Mesothelial cell of epicardium (in vitro differentiated cells): ENCODE measurements at places on chromosomes 13 and 19.

- no peak for DNase-seq
Observed at GRCh38 chr19:19578252-19578651, 40.2 kb downstream of the CILP2 start.

- DNase-seq: no peak
Observed at GRCh38 chr13:20466371-20466770, 59.3 kb downstream of the CRYL1 start.

DNA sequence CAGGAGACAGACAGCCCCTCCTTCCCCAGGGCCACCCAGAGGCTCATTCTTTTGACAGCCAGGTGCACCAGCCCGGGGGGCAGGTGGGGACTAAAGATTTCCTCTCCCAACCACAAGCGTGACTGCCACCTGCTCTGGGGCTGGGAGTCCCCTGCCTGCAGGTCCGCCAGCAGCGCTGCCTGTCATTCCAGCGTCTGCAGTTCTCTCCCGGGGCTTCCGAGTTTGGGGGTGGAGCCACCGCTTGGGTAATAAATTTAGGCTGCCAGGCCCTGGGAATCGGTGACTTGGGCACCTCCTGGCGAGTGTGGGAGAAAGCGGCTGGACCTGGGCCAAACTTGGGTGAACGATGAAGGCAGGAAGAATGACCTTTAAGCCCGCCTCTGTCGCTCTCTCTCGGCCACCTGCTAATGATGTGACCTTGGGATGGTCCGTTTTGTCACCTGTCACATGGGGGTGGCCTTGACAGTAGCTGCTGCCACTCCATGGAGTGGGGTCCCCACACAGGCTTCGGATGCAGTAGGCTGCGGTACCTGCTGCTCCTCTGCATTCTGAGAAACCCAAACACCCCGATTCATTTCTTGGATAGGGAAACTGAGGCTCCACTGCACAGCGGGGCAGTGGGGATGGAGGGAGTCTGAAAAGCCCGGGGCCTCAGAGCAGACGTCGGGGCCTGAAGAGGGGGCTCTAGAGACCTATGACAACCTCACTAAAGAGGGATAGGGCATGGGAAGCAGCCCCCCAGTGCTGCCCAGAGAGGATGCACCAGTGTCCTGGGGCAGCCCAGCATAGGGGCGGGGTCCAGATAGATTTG is 12.8 kb downstream of the FUT6 start:
- peak; percentile 56 for DNase-seq

DNA sequence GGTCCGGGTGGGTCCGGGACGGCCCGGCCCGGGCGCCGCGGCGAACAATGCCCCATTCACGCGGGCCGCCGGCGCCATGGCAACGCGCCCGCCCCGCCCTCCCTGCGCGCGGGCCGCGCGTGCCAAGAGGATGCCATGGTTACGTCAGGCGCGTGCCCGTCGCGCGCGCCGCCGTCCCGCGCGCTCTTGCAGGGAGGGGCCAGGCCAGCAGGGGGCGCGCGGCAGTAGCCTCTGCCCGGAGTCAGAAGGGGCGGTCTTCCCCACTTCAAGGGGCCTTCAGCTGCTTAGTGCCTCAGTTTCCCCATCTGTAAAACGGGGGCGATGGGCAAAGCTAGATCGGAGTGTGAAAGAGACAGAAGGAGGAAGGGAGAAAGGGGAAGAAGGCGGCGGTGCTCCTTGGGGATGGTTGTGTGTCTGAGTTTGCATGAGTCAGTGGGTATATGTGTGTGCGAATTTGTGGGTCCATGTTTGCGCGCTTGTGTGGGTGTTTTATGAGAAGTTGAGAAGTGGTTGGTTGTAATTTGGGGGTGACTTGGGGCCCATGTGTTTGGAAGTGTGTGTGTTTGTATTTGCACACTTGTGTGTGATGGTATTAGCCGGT is 11.6 kb upstream of the NFIX start:
- peak; percentile 80 for DNase-seq

DNA sequence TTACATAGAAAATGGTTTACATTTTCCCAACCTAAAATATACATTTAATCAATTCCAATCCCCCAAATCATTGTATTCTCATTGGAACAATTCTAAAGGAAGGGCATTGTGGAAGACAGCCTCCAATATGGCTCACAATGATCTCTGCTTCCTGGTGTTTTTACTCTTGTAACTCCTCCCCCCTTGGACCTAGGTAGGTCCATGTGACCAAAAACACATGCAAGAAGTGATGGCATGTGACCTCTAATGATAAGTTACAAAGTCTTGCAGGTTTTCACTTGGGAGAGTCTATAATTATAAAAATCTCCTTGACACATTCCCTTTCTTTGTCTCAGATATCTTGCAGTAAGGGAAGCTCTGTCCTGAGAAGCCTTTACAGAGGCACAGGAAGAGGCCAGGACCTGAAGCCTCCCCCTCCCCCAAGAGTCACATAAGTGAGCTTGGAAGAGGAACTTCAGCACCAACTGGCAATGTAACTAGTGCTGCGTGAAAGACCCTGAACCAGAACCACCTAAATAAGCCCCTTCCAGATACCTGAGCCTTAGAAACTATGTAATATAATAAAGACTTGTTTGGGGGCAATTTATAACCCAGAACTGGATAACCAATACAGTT is 816.2 kb upstream of the ATXN8OS start:
- no peak for DNase-seq

GRCh38 chr13:31774186-31774750 is 34.9 kb downstream of the RXFP2 start:
- DNase-seq: no peak

DNA sequence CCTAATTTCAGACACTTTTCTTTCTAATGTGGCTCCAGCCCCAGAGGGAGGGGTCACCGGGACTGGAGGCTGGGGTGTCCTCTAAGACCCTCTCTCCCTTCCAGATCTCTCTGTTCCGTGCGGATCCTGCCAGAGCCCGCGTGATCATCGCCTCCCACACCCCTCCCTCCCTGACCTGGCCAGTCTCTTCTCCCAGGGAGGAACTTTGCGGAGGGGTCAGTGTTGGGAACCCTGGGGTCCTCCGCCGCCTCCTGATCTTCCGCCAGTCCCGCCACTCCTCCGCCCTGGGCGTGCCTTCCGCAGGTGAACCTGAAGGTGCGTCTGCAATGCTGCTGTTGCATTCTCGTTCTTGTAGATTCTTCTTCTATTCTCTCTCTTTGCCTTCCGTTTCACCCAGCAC is 9.1 kb downstream of the SOX21 start:
- DNase-seq: no peak

- DNase-seq: no peak
Observed at GRCh38 chr13:61024046-61024445, 391.6 kb downstream of the PCDH20 start.

- no peak for DNase-seq
Observed at GRCh38 chr13:99041788-99042187, 63.9 kb upstream of the DOCK9 start.

DNA sequence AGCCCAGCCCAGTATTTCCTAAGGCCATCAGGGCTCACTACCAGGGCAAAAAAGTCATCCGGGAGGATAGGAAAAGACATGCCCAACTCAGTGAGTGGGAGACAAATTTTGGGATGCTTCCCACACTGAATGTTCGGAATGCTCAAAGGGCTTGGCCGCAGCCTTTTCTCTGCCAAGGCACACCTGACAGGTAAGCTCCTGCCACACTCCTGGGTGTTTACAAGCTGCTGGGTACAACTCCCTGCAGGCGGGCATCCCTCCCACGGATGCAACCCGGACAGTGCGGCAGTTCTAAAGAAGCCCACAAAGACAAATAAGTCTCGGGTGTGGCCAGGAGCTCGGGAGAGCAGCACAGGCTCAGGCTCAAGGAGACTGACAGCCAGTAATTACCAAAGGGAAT is 28.1 kb downstream of the SLC7A1 start:
- DNase-seq: no peak

DNA sequence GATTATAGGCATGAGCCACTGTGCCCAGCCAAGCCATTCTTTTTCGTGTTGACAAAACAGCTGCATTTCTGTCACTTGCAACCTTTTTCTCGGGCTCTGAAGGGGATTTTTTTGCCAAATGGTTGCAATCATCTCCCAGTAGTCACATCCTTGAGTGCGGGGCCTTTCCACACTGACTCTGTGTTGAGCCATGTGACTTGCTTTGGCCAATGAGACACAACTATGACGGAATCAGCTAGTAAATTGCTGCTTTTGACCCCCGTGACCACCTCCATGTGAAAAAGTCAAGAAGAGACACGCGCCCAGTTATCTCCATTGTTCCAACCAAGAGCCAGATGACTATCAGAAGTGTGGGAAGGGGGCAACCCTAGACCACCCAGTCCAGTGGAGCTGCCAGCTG is 18.3 kb downstream of the NPHS1 start:
- DNase-seq: no peak

DNA sequence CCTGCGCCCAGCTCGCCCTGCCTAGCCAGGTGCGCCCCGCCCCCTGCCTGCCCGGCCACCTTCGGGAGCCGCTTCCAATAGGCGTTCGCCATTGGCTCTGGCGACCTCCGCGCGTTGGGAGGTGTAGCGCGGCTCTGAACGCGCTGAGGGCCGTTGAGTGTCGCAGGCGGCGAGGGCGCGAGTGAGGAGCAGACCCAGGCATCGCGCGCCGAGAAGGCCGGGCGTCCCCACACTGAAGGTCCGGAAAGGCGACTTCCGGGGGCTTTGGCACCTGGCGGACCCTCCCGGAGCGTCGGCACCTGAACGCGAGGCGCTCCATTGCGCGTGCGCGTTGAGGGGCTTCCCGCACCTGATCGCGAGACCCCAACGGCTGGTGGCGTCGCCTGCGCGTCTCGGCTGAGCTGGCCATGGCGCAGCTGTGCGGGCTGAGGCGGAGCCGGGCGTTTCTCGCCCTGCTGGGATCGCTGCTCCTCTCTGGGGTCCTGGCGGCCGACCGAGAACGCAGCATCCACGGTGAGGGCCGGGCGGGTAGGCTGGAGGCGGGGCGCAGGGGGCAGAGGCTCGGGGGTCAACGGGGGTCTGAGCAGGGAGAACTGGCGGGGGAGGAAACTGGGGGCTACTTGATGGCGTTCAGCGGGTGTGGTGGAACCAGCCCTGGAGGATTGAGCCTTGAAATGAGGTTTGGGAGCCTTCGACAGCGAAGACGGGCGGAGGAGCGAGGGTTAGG is at the start of gene SPINT2:
Gene SPINT2 (plus strand): TSS at position 88 of the 727 bp plus-strand sequence. CDS start 320 bp downstream, at position 408.
- peak; percentile 83 for DNase-seq

GRCh38 chr19:57267291-57267690 is 13.0 kb upstream of the ZNF460 start:
- no peak for DNase-seq

GRCh38 chr13:80871481-80871880 is 530.6 kb upstream of the SPRY2 start:
- DNase-seq: no peak

GRCh38 chr13:29581666-29582065 is 13.8 kb downstream of the SLC7A1 start:
- no peak for DNase-seq

DNA sequence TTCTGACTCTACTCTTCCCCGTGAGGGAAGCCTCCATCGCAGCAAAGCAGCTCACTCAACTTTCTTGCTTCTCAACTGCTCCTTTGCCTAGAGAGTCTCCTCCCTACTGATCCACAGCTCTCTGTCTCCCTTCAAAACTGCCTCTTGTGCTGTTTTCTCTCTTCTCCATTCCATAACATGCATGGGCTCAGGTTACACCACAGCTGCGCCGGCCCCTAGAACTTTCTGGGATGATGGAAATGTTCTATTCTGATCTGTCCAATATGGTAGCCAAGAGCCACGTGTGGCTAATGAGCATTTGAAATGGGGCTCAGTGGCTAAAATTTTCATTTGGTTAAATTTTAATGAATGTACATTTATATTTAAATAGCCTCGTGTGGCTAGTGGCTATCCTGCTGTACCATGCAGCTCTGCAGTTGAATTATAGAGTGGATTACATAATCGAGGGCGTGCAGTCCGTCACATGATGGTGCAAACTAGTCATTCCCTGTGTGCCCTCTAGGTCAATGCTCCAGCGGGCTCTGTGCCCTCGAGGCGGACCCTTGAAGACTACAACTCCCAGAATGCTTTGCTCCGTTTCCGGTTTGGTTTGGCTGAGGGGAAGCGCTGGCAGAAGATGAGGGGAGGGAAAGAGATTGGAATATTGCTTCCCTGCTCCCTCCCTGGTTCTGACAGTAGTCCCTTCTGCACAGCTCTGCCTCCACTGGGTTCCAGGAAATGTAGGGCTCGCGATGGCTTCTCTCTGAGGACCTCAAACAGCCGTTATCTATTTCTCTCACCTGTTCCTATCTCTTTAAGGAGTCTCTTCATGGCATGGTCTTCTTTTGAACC is 109.8 kb downstream of the CACNA1A start:
- DNase-seq: no peak

- DNase-seq: no peak
Observed at GRCh38 chr13:109165417-109165904, 536.0 kb downstream of the MYO16 start.

DNA sequence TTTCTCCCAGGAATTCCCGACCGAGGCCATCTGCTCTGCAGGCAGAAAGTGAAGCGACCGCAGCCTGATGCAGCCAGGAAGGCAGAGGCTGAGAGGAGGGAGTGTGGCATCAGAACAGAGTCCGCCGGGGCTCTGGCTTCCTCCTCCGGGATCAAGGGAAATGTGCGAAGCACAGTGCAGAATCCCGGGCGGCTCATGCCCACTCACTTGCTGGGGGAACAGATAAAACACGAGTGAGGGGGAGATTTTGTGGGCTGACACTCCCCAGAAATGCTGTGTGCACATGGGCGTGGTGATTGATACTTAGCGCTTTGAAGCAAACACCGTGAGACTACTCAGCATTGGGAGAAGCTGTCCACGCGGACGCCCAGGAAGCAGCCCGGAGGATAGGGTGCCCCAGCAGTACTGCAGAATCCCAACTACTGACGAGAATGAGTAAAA is 75.3 kb upstream of the POMP start:
- no peak for DNase-seq

GRCh38 chr13:78036841-78037240 is 118.2 kb upstream of the EDNRB start:
- DNase-seq: no peak

GRCh38 chr19:29694669-29695627 is 20.1 kb downstream of the C19orf12 start:
- DNase-seq: peak; percentile 74

DNA sequence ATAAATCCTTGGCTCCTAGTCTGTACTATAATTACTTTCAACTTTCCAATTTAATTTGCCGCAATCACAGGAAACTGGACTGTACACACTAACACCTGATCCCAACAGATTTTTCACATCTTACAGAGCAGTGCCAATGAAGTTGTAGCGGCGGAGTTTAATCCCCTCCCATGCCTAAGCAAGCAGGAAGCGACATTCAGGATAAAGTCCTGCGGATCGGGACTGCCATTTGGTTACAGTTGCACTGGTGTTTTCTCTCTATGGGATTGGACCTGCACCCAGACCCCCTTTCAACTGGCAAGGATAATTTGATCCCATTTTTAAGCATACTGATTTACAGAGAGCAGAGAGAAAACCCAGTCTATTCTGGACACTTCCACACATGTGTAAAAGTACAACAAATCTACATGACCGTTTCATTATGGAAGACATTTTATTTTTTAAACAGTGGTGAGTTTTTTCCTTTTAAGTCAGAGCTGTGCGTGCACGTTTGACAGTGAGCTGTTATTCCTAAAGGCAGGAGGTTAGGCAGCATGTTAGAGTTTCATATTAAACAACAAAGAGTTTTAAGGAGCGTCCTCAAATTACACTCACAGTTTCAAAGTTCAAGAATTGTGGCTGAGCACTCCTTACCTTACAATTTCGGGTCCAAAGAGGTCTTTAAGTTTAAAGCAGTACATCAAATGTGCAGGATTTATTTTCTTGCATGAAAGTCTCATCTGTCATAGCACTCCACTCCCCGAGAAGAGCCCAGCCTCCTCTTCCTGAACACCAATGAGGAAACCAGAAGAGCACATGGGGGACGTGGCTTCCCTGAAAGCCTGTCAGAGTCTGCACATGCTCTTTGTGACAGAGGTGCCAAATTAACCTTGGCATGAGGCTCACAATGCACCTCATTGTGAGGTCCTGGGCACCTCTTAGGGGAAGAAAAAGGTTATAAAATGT is 141.6 kb upstream of the RFC3 start:
- no peak for DNase-seq
